ENCODE measurements at places on chromosomes 3 and 15. TPM values are rescaled to one million over a fixed set of nuclear protein-coding genes. Genes with fewer than 3 reads are reported as not detected.

GOLGA8S gene
- total RNA-seq, result 0.04 TPM

C2CD4A gene
- total RNA-seq, result not detected

AVEN gene
- total RNA-seq, result 20.2 TPM

NOX5 gene
- total RNA-seq, result 0.14 TPM

PTPRG gene
- total RNA-seq, result 18.6 TPM

AMIGO3 gene
- not detected for total RNA-seq
